ENCODE measurements at places on chromosomes 3 and 15. TPM values are rescaled to one million over a fixed set of nuclear protein-coding genes. Genes with fewer than 3 reads are reported as not detected.

The TMEM40 gene
- not detected for total RNA-seq

The LSM3 gene
- 22.3 TPM for total RNA-seq

The IL12A gene
- not detected for total RNA-seq

The ERICH6 gene
- total RNA-seq = not detected

The DUOX1 gene
- total RNA-seq = 0.17 TPM

The TLR9 gene
- total RNA-seq = not detected

The PLSCR5 gene
- total RNA-seq = not detected

The SLC22A13 gene
- total RNA-seq = 0.91 TPM

The ARRDC4 gene
- 3.8 TPM for total RNA-seq

The TM4SF4 gene
- not detected for total RNA-seq

The DISP2 gene
- 0.51 TPM for total RNA-seq

The TF gene
- total RNA-seq = not detected

The GOLGA8T gene
- total RNA-seq = 1.5 TPM

The THAP10 gene
- total RNA-seq = 9.6 TPM

The TP63 gene
- 0.29 TPM for total RNA-seq

The CAND2 gene
- total RNA-seq = 3.7 TPM

The SLC51B gene
- total RNA-seq = not detected

The WDR82 gene
- total RNA-seq = 31.1 TPM

The ADAMTS7 gene
- 1.1 TPM for total RNA-seq

The BUB1B gene
- total RNA-seq = 108 TPM

The GPR87 gene
- total RNA-seq = 0.77 TPM

Measured in Daoy (cell line).